ENCODE measurements at places on chromosomes 1 and 21. TPM values are rescaled to one million over a fixed set of nuclear protein-coding genes. Genes with fewer than 3 reads are reported as not detected.

- DNase-seq, result no peak
Measured at GRCh38 chr1:17545356-17545755, 5.9 kb downstream of the ARHGEF10L start.

GRCh38 chr1:161705537-161705936 is 1.5 kb upstream of the FCRLA start:
- DNase-seq, result no peak

- no peak for DNase-seq
Measured at GRCh38 chr1:102071451-102071850, 74.7 kb upstream of the OLFM3 start.

DNA sequence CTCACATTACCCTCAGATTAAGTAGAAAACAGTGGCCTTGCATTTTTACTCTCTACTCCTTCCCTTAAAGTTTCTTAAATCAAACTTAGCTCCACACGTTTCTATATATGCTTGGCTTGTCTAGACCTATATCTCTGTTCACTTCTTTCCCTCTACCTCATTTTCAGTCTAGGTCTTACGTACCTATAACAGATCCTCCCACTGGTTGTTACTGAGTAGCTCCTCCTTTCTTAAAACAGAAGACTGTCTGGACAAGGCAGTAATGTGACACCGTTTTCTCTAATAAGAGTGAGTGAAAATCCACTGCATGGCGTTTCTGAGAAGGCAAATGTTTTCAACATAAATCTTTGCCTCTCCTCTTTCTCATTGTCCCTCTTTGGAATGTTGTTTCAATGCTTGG is 211.7 kb upstream of the POGK start:
- no peak for DNase-seq

DNA sequence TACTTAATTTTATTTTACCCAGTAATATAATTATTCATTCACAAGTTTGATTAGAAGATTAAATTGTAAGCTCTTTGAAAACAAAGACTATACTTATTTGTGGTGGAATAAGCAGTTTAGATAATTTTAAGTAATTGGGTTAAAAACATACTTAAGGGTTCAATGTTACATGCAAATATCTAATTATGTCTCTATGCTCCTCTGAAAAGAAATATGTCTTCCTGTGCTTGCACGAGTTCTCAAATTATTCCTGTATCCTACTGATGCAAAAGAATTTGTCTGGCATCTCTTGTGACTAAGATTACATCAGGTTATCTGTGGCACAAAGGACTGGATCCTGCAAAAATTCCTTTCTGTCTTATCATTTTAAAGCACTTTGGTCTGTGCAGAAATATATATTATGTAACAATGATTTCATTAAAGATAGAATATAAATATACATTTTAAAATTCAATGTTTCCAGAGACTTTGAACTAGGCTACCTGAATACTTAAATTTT is 416.7 kb downstream of the COL11A1 start:
- no peak for DNase-seq

GRCh38 chr1:57590978-57591377 is 167.1 kb upstream of the DAB1 start:
- DNase-seq, result no peak

GRCh38 chr1:197394831-197395608 is 127.0 kb downstream of the CRB1 start:
- no peak for DNase-seq

Gene C1orf141
- total RNA-seq, result not detected

Gene DESI2
- 22.3 TPM for total RNA-seq

Gene CCDC190
- total RNA-seq, result 0.80 TPM

Gene ZBTB8A
- total RNA-seq, result 3.4 TPM

Gene CD84
- 3.6 TPM for total RNA-seq

All from left ventricle myocardium inferior (tissue), 1 donor.